ENCODE measurements at places on chromosomes 16 and 17.
A peak's percentile ranks its signal among the peaks of the same experiment; 100 is the strongest.

DNA sequence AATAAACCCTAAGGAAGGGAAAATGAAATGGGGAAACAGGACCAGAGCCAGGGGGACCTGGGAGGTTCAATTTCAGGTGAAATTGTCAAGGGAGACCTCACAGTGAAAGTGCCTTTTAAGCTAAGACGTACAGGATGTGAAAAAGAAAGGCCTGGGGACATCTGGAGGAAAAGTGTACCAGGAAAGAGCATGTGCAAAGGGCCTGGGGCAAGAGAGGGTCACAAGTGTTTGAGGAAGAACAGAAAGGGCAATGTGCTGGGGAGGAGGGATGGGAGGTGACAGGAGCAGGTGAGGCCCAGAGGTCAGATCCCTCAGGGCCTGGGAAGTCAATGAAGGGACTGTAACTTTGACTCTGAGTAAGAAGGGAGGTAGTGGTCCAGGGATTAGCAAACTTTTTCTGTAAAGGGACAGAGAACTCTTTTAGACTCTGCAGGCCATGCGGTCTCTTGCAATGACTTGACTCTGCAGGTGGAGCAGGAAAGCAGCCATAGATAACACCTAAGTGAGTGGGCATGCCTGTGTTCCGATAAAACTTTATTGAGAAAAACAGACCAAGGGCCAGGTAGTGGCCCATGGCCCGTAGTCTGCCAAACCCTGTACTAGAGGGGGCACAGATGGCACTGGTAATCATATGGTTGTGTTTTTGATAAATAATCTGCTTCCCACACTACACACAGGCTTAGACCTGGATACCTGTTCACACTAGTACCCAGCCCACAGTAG lies 93.8 kb downstream of the LITAF start:
- H3K4me3 ChIP-seq: no peak overlapping the region
- H3K27me3 ChIP-seq: no peaks in the 10 kb centered on the region
- DNase-seq: no peak
- H3K36me3 ChIP-seq: no peaks in the 10 kb centered on the region

DNA sequence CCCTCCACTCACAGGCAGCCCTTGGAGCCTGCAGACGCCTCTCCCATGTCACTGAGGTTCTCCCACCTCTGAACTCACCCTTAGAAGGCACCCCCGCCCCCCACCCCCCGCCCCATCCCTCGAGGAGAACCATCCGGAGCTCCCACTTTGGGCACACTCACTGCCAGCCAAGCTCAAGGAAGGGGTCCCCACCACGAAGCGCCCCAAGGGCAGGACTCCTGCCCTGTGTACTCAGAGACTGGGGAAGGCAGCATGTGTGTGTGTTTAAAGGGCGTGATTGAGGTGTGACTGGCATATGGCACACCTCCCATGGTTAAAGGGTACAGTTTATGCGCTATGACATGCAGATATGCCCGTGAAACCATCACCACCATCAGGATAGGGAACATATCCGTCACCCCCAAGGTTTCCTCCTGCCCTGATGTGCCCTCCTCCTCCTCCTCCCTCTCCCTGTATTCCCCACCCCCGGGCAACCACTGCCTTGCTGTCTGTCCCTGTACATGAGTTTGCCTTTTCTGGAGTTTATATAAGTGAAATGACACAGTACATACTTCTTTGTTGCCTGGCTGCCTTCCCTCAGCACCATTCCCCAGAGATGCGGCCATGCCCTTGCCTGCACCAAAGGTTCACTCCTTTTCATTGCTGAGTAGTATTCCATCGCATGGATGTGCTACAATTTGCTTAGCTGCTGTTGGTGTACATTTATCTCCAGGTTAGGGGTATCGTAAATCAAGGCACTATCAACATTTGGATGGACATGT lies 14.0 kb upstream of the RBFOX3 start:
- no peak overlapping the region for H3K27ac ChIP-seq
- no peak overlapping the region for H3K4me3 ChIP-seq
- DNase-seq: no peak
- H3K36me3 ChIP-seq: no peaks in the 10 kb centered on the region
- no peaks in the 10 kb centered on the region for H3K4me1 ChIP-seq
- H3K27me3 ChIP-seq: peaks cover 39% of the 10 kb centered on the region

DNA sequence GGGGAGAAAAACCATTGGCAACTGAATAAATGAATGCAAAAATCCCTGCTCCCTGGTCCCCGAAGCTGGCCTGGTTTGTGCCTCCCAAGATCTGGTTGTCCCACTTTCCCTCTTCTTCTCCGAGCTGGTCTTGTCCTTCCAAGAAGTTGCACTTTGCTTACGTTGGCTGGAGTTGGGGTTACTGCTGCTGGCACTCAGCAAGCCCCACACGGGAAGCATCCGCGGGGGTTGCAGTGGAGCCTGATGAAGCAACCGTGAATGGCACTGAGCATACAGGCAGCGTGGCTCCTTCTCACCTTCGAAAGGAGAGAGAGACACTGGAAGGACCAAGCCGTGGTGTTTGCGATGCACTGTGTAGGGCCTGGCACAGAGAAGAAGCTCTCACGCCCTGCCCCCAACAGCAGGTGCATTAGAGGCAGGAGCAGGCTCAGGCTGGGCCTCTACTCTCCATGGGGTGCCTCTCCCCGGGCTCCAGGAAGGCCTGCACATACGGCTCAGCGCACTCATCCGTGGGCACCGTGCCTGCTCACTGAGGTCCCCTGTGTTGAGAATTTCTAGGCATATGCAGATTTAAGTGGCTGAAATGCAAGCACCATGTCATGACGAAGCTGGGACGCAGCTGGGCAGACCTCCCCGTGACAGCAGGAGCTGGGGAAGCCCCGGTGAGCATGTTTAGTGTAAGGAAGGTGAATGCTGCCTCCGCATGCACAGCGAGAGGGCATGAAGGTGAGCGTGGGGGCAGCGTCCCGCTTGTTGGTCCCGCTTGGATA lies 12.1 kb downstream of the CA5A start:
- no peak for DNase-seq
- no peaks in the 10 kb centered on the region for H3K4me1 ChIP-seq
- H3K4me3 ChIP-seq: peak overlapping the region; percentile 19
- H3K27ac ChIP-seq: no peak overlapping the region

- no peaks in the 10 kb centered on the region for H3K27me3 ChIP-seq
- no peak for DNase-seq
- H3K4me3 ChIP-seq: no peak overlapping the region
- H3K4me1 ChIP-seq: no peaks in the 10 kb centered on the region
- no peaks in the 10 kb centered on the region for H3K36me3 ChIP-seq
Measured at GRCh38 chr17:73208139-73208827, 15.4 kb downstream of the COG1 start.

All from breast epithelium (tissue), 4 donors.